Pulmonary artery endothelial cell (primary cell): ENCODE measurements at places on chromosomes 3 and 15.

- DNase-seq, result no peak
Measured at GRCh38 chr3:187922704-187923416, 177.6 kb upstream of the BCL6 start.

DNA sequence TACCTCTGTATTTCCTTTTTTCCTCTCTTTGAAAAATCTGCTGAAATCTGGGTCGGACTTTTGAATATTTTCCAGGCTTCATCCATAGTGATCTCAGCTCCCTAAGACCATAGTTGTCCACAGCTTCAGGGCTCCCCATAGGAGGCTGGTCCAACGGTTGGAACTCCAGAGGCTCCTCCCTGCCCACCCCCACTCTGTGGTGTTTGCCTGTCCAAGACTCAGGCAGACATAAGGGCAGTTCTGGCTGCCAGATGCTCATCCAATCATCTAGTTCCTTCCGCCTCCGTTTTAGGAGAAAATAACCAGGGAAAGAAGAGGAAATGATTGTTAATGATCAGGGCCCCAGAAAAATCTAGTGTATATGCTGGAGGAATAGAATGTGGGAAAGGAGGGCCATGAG lies 27.9 kb upstream of the PRTG start:
- DNase-seq, result no peak

GRCh38 chr15:82788496-82788895 lies 17.4 kb downstream of the FSD2 start:
- no peak for DNase-seq

GRCh38 chr3:11549580-11550140 lies 94.1 kb downstream of the VGLL4 start:
- no peak for DNase-seq

GRCh38 chr3:194475138-194475932 lies 11.5 kb downstream of the ATP13A3 start:
- DNase-seq, result no peak

DNA sequence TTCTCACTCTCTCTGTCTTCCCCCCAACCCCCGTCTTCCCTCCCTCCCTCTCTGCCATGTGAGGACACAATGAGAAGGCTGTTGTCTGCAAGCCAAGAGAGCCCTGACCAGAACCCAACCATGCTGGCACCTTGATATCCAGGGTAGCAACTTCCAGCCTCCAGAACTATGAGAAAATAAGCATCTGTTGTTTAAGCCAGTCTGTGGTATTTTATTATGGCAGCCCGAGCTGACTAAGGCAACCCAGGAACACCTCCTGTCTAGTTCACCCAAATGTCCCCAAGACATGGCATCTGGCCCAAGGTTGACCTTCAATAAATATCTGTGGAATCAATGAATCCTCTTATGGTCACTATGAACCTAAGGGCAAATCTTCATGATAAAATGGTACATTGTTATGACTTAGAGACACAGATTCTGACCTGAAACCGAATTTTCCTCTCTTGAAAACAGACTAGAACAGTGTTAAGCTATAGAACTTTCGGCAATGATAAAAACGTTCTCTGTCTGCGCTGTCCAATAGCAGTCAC lies 26.5 kb downstream of the RFTN1 start:
- DNase-seq, result no peak

DNA sequence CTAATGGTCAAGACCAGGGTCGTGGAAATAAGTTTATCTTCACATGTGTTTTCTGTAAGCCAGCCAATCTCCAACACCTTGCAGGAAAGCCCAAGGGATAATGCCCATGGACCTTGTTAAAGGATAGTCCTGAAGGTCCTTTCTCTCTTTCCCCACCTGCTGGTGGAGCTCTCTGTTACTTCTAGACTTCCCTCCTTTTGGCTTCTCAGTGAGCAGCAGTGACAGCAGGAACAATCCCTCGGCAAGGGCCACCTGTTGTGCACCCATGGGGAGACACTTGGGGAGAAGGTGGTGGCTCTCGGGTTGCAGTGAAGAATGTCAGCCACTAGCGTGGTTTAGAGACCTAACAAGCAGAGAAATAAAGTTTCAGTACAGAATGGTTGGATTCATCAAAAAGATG lies 84.0 kb upstream of the OSBPL11 start:
- no peak for DNase-seq

- no peak for DNase-seq
Measured at GRCh38 chr3:30319713-30320112, 286.7 kb upstream of the TGFBR2 start.

- DNase-seq, result no peak
Measured at GRCh38 chr3:190178779-190179178, 58.1 kb upstream of the P3H2 start.

- no peak for DNase-seq
Measured at GRCh38 chr3:71064956-71065763, 518.4 kb downstream of the FOXP1 start.

DNA sequence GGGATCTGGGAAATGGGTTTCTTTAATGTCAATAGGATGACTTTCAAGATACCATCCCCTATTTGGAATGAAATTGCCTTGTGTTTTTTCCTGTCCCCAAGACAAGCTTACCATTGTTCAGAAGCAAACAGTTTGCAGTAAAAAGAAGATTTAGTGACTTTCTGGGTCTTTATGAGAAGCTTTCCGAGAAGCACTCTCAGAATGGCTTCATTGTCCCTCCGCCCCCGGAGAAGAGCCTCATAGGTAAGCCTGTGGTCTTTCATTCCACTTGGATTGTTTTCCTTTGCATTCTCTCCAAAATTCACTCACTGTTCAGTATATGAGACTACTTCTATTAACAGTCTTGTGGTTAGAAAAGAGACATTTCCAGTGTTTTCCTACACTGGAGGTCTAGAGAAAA lies 25.6 kb upstream of the SNX22 start:
- DNase-seq, result no peak

- no peak for DNase-seq
Measured at GRCh38 chr15:87645723-87646122, 610.8 kb downstream of the NTRK3 start.

- no peak for DNase-seq
Measured at GRCh38 chr15:46242935-46243334, 608.1 kb downstream of the SQOR start.

GRCh38 chr3:36695769-36696137 lies 68.6 kb downstream of the DCLK3 start:
- DNase-seq, result no peak

DNA sequence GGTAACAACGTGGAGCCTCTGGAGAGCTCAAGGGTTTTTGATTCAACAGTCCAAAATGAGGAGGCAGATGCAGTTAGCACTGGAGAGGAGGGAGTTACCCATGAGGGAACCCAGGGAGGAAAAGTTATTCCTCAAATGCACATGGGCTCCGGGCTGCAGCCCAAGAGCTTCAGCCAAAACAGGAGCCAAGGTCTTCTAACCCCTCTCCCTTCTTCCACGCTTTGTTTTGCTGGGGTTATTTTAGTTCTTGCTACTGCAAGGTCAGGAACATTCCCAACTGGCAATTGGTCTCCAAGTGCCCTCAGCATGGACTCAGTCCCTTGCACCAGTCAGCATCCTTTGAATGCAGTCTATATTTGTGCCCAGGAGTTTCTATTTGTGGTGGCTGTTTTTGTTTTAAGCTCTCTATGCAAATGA lies 90.0 kb downstream of the TGFBR2 start:
- no peak for DNase-seq

- no peak for DNase-seq
Measured at GRCh38 chr3:32117320-32117719, 10.9 kb downstream of the GPD1L start.

- DNase-seq, result peak; percentile 76
Measured at GRCh38 chr15:52005748-52006701, 13.0 kb upstream of the MAPK6 start.

GRCh38 chr15:65095747-65096104 lies 19.2 kb downstream of the KBTBD13 start:
- DNase-seq, result no peak

GRCh38 chr15:92693691-92694331 lies 38.2 kb upstream of the FAM174B start:
- no peak for DNase-seq
